ENCODE measurements at places on chromosomes 4 and X. TPM values are rescaled to one million over a fixed set of nuclear protein-coding genes. Genes with fewer than 3 reads are reported as not detected.

The SULT1E1 gene
- total RNA-seq: not detected

The YIPF7 gene
- total RNA-seq: not detected

The FAM9B gene
- not detected for total RNA-seq

The WAS gene
- 165 TPM for total RNA-seq

The NPY2R gene
- not detected for total RNA-seq

The MAGEH1 gene
- total RNA-seq: 17.3 TPM

The MEPE gene
- not detected for total RNA-seq

The EPGN gene
- 0.23 TPM for total RNA-seq

The TMPRSS11D gene
- not detected for total RNA-seq
